ENCODE measurements at places on chromosomes 16 and 17.

- DNase-seq: no peak
Observed at GRCh38 chr16:72291531-72291981, 119.6 kb upstream of the PMFBP1 start.

GRCh38 chr17:59837308-59838051, 55.3 kb downstream of the TUBD1 start:
- peak; percentile 57 for DNase-seq

GRCh38 chr16:84643180-84643583, 5.1 kb upstream of the KLHL36 start:
- DNase-seq: no peak

- DNase-seq: no peak
Observed at GRCh38 chr17:80629298-80630028, 84.8 kb downstream of the RPTOR start.

- peak; percentile 8 for DNase-seq
Observed at GRCh38 chr16:3879258-3879886, 1.1 kb downstream of the CREBBP start.

DNA sequence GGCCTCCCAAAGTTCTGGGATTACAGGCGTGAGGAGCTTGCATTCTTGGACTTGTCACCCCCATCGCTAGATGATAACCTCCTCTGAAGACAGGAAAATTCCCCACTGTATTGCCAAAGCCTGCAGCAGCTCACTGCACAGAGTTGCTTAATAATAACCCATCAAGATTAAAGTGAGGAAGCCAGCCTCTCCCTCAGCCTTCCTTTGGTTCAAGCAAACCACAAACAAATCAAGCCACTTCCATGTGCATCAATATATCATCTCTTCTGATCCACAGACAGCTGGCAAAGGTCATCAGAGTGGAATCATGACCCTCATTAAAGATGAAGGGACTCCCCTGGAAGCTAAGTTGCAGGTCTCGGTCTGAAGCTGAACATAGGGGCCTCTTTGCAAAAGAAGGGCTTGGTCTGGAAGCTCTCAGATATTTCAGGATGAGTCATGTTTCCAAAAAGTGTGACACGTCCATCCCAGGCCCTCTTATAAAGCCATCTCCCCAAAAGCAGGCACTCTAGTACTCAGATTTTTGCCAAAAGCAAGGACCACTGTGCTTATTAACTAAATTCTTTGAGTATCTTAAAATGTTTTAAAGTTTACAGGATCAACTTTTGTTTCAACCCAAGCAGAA, 4.8 kb downstream of the EMP2 start:
- no peak for DNase-seq

GRCh38 chr17:77502626-77503292, 362.0 kb downstream of the SEC14L1 start:
- DNase-seq: no peak

GRCh38 chr17:10633738-10634379, 23.2 kb downstream of the MYH3 start:
- DNase-seq: no peak

DNA sequence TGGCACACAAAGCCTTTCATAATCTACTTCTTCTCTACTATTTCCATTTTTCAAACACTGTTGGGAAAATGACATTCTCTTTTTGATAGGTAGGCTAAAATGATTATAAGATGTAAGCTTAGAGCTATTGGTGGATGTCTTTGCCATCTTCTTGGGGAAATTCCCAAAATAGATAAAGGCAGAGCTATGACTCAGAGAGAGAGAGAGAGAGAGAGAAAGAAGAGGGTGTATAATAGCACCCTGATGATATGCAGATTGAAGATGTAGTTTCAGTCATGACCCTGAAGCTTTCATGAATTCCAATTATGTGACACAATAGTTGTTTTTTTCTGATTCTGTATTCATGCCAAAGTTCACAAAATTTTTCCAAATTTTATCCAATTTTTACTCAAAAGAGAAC, 529.1 kb downstream of the HS3ST4 start:
- no peak for DNase-seq

GRCh38 chr16:58196898-58197313, 1.0 kb downstream of the CSNK2A2 start:
- DNase-seq: no peak

GRCh38 chr17:39834017-39834416, 30.1 kb downstream of the IKZF3 start:
- DNase-seq: no peak

DNA sequence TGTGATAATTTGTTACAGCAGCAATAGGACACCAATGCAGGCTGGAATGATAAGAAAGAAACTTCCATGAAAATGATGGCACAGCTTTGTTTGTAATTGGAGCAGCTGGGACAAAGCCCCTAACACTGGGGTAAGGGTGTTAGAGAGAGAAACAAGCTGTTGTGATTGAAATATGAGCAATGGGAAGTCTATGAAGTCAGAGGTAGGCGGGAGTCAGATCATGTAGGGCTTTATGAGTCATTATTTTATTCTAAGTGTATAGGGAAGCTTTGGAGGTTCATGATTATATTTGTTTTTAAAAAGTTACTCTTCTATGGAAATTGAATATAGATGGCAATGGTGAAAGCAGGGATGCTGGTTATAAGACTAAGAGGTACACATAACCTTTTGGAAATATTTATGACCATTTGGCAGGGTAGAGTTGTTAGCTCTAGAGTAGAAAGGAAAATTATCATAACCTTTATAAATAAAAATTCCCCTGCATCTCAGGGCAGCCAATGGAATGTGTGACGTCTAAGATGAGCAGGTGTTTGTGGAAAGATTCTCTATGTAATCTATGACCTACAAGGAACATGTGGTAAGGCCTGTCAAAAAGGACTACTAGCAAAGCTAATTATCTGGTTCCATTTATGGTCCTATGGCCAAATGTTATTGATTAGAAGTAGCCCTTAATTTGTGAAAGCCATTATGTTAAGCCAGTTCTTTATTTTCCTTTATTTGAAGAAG, 85.6 kb downstream of the KCNJ2 start:
- no peak for DNase-seq

GRCh38 chr16:55976815-55977214, 101.6 kb upstream of the CES5A start:
- DNase-seq: no peak

DNA sequence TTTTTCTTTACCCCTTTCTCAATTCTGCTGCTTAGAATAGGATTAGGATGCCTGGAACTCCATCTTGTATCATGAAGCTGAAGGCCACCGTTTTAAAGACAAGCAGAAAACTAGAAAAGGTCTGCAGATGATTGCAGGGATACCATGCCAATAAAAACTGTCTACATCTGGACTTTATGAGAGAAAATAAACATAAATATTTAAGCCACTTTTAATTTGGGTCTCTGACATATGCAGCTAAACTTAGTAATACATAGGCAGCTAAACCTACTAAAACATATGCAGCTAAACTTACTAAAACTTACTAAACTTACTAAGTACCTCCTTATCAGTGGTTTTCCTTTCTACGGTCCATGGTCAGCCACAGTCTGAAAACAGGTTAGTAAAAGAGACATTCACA, 48.4 kb downstream of the FBXL20 start:
- DNase-seq: no peak

- DNase-seq: no peak
Observed at GRCh38 chr16:58011652-58012051, 10.4 kb downstream of the USB1 start.

GRCh38 chr17:81159611-81160265, 5.6 kb upstream of the PVALEF start:
- no peak for DNase-seq

DNA sequence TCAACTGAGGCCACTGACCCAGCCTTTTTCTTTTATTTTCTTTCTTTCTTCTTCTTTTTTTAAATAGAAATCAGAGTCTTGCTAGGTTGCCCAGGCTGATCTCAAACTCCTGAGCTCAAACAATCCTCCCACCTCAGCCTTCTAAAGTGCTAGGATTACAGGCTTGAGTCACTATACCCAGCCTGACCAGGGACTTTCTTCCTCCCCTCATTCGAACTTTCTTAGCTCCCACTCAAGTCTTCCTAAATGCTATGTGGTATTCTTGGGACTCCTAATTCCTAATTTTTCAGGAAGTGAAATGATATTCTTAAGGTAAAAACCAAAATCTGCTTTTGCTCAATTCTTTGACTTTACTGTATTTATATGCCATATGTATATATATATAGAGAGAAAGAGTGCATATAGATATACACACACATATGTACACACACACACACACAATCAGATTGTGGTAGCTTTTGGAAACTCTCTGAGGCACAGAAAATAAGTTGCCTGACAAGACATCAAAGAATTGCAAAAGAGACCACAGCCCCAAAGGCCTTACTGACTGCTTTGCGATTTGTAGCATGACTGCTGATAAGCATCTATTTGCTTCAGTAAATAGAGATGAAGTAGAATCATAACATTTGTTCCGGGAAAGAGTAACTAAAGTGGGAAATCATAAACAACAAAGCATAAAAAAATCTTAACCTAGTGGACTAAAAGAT, 9.5 kb upstream of the AMZ2 start:
- no peak for DNase-seq

GRCh38 chr17:38750044-38750311, 1.8 kb upstream of the PCGF2 start:
- no peak for DNase-seq

GRCh38 chr16:71542377-71542776, 16.2 kb downstream of the CHST4 start:
- peak; percentile 18 for DNase-seq

- no peak for DNase-seq
Observed at GRCh38 chr16:13436641-13437412, 483.1 kb upstream of the ERCC4 start.

- no peak for DNase-seq
Observed at GRCh38 chr17:69223809-69224208, 4.8 kb downstream of the ABCA10 start.

DNA sequence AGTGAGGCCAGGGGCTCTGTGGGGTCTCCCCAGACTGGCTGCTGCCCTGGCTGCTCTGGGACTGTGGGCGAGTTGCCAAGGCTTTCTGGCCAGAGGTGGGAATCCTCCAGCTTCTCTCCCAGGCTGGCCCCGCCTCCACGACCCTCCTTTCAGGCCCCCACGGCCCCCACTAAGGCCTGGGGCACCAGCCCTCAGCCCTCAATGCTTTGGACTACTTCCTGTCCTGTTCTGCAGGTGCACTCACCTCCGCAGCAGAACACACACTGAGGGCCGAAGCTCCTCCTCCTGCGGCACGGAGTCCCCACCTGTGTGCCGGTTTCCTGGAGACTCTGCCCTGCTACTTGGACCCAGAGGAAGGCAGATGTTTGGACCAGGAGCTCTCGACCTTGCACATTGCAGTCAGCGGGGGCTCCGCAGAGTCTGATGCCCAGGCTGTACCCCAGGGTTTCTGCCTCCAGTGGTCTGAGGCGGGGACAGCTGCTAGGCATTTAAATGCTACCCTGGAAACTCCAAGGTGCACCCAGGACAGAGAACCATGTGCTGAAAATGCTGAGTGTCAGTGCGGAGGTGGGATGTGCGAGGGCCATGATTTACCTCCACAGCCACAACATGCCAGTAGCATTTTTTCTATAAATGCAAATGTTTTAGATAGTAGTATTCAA, 223.8 kb downstream of the IRF8 start:
- DNase-seq: no peak

GRCh38 chr17:77958716-77959125, 218 bp downstream of the TNRC6C start:
- DNase-seq: peak; percentile 26

GRCh38 chr17:33046361-33047255, 55.0 kb downstream of the SPACA3 start:
- no peak for DNase-seq

GRCh38 chr17:76872221-76872873, 4.1 kb downstream of the MGAT5B start:
- no peak for DNase-seq

DNA sequence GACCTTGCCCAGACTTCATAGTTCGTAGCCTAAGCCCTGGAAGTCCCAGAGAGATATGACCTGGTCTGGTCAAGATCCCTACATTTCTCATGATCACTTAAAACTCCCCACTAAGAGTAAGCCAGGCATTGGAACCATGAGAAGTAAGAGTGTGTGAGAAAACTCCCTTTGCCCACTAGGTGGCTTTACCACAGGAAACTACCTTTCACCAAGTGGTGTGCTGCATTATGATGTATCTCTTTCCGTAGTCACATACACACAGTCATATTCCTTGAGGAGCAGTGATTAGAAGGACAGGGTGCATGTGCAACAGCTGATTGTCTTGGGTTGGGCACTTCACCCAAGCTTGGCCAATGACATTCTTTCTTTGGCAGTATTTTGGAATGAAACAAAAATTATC, 639.3 kb downstream of the KCNJ2 start:
- no peak for DNase-seq

DNA sequence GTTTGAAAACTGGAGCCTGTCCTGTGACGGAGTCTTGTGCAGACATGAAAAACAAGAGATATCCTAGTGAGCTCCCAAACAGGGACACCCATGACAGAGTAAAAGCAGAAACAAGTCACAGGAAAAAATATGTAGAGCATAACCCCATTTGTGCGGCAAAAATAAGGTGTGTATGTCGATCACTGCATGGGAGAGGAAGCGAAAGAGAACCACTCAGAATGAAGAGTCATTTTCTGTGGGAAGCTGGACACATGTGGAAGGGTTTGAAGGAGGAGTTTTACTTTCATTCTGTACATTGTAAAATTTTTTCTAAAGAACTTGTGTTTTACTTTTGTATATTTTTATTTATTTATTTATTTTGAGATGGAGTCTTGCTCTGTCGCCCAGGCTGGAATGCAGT, 72.1 kb downstream of the JPH3 start:
- DNase-seq: no peak

- DNase-seq: no peak
Observed at GRCh38 chr17:32311028-32311536, 30.9 kb downstream of the C17orf75 start.
